Activated CD4-positive, alpha-beta T cell treated with anti-CD3 and anti-CD28 coated beads for 36 hours (primary cell): ENCODE measurements at places on chromosomes 6 and 20. TPM values are rescaled to one million over a fixed set of nuclear protein-coding genes. Genes with fewer than 3 reads are reported as not detected.

Gene SULF2
- not detected for total RNA-seq

Gene GGTLC1
- not detected for total RNA-seq

Gene LRRN4
- total RNA-seq = not detected

Gene PLAGL2
- total RNA-seq = 89.1 TPM

Gene DDX43
- 0.66 TPM for total RNA-seq

Gene PGK2
- not detected for total RNA-seq

GRCh38 chr20:59063358-59064213, 21.0 kb upstream of the PRELID3B start:
- no peaks in the 10 kb centered on the region for H3K4me1 ChIP-seq
- H3K4me3 ChIP-seq = no peak overlapping the region
- no peak overlapping the region for H3K27ac ChIP-seq
- H3K27me3 ChIP-seq = peaks cover 3% of the 10 kb centered on the region

DNA sequence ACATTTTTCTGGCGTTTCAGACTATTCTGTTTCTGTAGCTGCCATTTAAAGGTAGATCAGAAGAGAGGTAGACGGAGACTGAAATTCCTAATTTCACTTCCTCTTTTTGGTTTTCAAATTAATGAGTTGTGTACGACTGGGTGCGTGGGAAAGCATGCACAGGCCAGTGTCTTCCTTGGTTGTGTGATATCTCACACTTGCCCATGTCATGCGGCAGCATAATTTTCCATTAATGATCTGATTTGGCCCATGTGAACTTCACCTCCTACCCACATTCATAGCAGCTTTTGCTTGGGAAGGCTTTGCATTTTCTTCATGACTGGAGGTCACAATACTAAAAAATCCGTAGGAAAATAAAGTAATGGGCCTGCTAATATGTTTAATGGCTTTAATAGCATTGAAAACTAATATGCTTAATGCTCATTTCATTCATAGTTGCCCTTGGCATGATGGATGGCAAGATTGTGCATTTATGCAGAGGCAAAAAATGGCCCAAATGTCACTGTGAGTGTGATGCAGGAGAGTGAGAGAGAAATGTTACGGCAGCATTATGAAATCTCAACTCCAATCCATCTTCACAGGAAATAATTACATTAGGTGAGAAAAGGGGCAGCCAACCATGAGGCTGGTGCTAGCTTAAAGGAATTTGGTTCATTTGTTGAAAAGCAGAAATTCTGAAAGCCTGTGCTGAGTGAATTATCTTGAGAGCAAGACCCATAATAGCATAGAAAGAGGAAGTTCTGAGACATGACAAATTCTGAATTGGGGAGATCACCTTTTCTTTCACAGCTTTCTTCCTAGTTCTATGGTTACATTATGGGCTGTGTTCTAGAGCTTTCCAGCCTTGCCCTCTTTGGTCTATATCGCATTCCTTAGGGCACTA, 69.0 kb upstream of the UST start:
- no peaks in the 10 kb centered on the region for H3K36me3 ChIP-seq
- H3K27me3 ChIP-seq = peaks cover 18% of the 10 kb centered on the region
- no peak overlapping the region for H3K4me3 ChIP-seq
- DNase-seq = no peak
- no peaks in the 10 kb centered on the region for H3K4me1 ChIP-seq

- H3K27me3 ChIP-seq = no peaks in the 10 kb centered on the region
- no peak for DNase-seq
- H3K4me3 ChIP-seq = no peak overlapping the region
- no peaks in the 10 kb centered on the region for H3K36me3 ChIP-seq
- H3K4me1 ChIP-seq = peaks cover 11% of the 10 kb centered on the region
Observed at GRCh38 chr6:26224940-26225847, 138.0 kb downstream of the HFE start.

DNA sequence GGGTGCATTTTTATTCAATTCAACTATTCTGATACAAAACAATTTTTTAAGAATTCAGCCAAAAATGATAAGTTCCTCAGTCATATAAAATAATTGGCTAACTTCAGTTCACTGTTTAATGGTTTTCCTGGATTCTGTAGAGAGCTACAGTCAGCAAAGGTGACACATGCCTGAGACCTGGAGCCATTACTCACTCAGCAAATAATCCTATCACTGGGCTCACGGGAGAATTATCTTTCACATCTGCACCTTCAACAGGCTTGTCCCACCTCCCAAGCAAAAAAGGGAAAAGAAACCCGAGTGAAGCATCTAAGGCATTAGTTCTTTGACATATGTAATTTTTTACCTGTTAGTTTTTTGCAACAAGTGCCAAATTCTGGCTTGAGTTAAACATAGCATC, 34.9 kb upstream of the FOXA2 start:
- no peaks in the 10 kb centered on the region for H3K36me3 ChIP-seq
- no peak overlapping the region for H3K4me3 ChIP-seq
- DNase-seq = no peak
- no peak overlapping the region for H3K27ac ChIP-seq
- peaks cover 5% of the 10 kb centered on the region for H3K27me3 ChIP-seq

GRCh38 chr6:52574709-52575501, 2.0 kb downstream of the TRAM2 start:
- H3K36me3 ChIP-seq = no peaks in the 10 kb centered on the region
- peak overlapping the region; percentile 79 for H3K4me3 ChIP-seq
- peaks cover 43% of the 10 kb centered on the region for H3K4me1 ChIP-seq

GRCh38 chr6:21208796-21209186, 384.8 kb upstream of the SOX4 start:
- peaks cover 59% of the 10 kb centered on the region for H3K36me3 ChIP-seq
- no peak overlapping the region for H3K4me3 ChIP-seq
- H3K4me1 ChIP-seq = peaks cover 2% of the 10 kb centered on the region
- DNase-seq = no peak
- no peaks in the 10 kb centered on the region for H3K27me3 ChIP-seq

- peaks cover 49% of the 10 kb centered on the region for H3K36me3 ChIP-seq
- no peak overlapping the region for H3K4me3 ChIP-seq
- H3K4me1 ChIP-seq = peaks cover 83% of the 10 kb centered on the region
- peak overlapping the region; percentile 83 for H3K27ac ChIP-seq
Observed at GRCh38 chr6:139156551-139156950, 21.7 kb downstream of the HECA start.

- no peaks in the 10 kb centered on the region for H3K36me3 ChIP-seq
- no peak overlapping the region for H3K27ac ChIP-seq
- no peak overlapping the region for H3K4me3 ChIP-seq
- H3K27me3 ChIP-seq = no peaks in the 10 kb centered on the region
- DNase-seq = no peak
- no peaks in the 10 kb centered on the region for H3K4me1 ChIP-seq
Observed at GRCh38 chr6:122223251-122223650, 176.2 kb upstream of the HSF2 start.

- peak overlapping the region; percentile 62 for H3K4me3 ChIP-seq
- H3K36me3 ChIP-seq = peaks cover 7% of the 10 kb centered on the region
- no peak overlapping the region for H3K27ac ChIP-seq
- H3K27me3 ChIP-seq = peaks cover 34% of the 10 kb centered on the region
- DNase-seq = peak; percentile 82
- H3K4me1 ChIP-seq = peaks cover 12% of the 10 kb centered on the region
Observed at GRCh38 chr6:29792123-29793035, 35.2 kb upstream of the HLA-G start.

GRCh38 chr20:17437251-17437650, 93.9 kb downstream of the BFSP1 start:
- no peaks in the 10 kb centered on the region for H3K4me1 ChIP-seq
- H3K4me3 ChIP-seq = no peak overlapping the region
- DNase-seq = no peak
- H3K36me3 ChIP-seq = no peaks in the 10 kb centered on the region
- no peak overlapping the region for H3K27ac ChIP-seq
- peaks cover 10% of the 10 kb centered on the region for H3K27me3 ChIP-seq

DNA sequence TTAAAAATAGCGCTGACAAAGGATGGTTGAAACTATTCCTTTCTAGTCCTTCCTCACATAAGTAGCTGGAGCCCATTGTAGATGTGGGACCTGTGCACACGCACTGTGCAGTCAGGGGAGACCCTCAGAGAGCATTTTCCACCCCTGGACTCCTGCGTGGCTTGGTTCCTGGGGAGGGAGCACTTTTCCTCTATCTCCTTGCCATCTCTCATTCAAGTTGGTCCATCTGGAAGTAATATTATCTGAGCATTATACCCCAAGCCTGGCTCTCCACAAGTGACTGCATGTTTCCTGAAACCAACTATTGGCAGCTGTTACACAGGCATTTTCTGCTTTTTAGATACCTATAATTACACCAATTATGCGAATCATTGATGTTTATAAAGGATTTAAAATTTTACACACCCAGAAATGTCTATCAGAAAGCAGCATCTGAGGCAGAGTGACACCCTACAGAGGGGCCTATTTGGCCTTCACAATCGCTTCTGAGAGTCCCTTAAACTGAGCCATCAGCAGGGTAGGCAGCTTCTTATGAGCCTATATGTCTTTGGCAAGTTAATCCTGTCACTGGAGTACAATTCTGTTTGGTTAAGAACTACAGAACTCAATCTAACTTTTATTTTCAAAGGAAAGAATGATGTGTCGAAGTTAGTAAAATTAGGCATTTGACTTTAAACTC, 18.7 kb downstream of the SOX4 start:
- H3K4me3 ChIP-seq = no peak overlapping the region
- no peaks in the 10 kb centered on the region for H3K36me3 ChIP-seq
- no peak overlapping the region for H3K27ac ChIP-seq
- DNase-seq = no peak
- no peaks in the 10 kb centered on the region for H3K27me3 ChIP-seq

DNA sequence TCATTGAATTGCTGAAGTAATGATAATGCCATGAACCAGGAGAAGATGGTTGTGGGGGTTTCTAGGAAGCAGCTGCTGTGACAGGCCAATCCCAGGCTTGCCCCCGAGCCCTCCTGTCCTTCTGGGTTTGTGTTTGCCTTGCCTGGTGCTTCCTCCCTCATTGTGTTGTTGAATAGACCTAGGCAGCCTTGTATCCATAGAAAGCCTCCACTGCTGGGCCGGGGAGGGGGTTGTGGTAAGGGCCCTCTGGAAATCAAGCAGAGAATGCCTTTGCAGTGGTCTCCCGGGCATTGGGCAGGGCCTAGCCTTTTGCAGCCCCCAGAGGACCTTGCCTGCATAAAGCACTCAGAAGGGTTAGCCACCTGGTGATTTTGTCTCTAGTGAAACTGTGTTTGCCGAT, 69.3 kb downstream of the CDS2 start:
- no peak overlapping the region for H3K4me3 ChIP-seq
- peaks cover 18% of the 10 kb centered on the region for H3K4me1 ChIP-seq
- H3K27ac ChIP-seq = no peak overlapping the region

DNA sequence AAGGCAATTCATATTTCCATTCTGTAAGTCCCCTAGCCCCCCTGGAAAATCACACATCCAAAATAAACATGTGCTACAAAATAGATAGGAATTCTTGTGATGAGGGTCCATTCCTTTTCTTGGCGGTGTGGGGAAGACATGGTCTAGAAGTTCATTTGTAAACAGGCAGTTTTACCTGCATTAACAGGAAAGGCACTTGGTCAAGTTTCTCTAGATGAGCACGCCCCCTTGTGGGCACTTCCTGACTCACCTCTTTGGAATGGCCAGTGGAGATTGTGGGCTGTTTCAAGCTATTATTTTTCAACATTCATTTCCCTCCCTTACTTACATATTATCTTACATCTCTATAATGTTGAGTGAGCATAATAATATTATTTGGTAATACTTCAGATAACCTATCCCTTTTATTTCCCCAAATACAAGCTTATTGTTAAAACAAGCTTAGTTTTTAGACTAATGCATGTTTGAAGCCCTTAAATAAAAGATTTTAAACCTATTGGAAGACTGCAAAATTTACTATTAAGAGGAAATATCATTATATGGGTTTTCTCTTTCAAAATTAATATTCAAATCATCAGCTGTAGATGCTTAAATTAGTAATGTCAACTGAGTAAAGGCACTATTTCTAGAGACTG, 92.1 kb downstream of the TASP1 start:
- no peaks in the 10 kb centered on the region for H3K27me3 ChIP-seq
- H3K36me3 ChIP-seq = no peaks in the 10 kb centered on the region
- H3K4me3 ChIP-seq = no peak overlapping the region

- DNase-seq = no peak
- no peak overlapping the region for H3K27ac ChIP-seq
- no peak overlapping the region for H3K4me3 ChIP-seq
- peaks cover 13% of the 10 kb centered on the region for H3K4me1 ChIP-seq
- peaks cover 46% of the 10 kb centered on the region for H3K27me3 ChIP-seq
Observed at GRCh38 chr20:32053648-32054047, 1.6 kb downstream of the HCK start.

DNA sequence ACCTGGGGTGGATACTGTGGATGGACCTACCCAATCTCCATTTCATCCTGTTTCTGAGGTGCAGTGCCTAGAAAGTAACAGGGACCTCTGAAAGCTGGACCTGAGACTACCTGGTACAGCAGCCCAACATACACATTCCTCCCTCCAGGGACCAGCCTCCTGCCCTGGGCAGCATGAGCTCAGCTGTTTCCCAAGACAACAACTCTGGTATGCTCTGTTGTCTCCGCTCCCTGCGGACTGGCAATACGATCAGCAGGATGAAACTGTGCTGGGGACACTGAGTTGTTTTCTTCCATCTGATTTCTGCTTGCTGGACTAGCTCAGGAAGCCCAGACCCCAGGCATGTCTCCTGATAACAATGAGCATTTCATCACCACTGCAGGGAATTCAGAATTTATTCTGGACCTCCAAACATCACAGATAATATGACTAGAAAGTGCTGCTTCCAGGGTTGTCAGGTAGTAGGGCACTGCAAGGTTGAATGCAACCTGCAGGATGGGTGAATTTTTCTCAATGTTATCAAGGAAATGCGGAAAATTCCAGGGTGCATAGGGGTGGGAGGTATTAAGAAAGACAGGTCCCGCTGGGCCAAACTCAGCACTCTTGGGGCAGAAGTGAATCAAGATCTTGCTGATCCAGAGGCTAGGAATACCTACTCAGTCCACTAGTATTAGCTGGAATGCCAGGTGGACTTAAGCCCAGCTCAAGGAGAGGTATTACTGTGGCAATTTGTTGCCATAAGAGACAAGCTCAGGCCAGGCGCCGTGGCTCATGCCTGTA, 38.9 kb upstream of the SLC4A11 start:
- no peaks in the 10 kb centered on the region for H3K4me1 ChIP-seq
- H3K36me3 ChIP-seq = no peaks in the 10 kb centered on the region
- DNase-seq = no peak
- no peak overlapping the region for H3K4me3 ChIP-seq
- no peaks in the 10 kb centered on the region for H3K27me3 ChIP-seq
- H3K27ac ChIP-seq = no peak overlapping the region

GRCh38 chr6:27161115-27161514, 86.4 kb upstream of the PRSS16 start:
- no peaks in the 10 kb centered on the region for H3K27me3 ChIP-seq
- no peaks in the 10 kb centered on the region for H3K36me3 ChIP-seq
- H3K4me3 ChIP-seq = no peak overlapping the region

DNA sequence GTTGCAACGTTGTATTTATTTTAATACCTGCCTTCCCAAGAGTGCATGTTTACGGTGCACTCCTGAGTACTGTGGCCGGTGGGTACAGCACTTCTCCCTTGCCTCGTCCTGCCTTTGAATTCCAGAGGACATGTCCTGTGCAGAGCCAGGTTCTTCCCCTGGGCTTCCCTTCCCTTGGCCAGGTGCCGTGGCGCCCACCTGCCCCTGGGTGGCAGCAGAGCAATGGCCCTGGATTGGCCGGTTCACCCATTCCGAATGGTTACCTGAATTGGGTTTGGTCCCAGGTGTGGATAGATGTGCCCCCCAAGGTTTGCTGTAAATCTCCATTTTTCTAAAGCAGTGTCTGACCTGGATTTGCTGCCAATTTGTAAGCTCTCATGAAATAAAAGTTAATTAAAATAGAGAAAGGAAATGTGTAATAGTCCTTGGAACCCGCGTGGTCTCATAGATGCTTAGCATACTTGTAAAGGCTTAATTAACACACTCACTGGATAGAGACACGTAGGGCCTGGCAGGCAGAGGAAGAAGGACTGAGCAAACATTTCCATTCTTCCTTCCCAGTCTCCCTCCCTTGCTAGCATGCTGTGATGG, 40.6 kb downstream of the DTD1 start:
- H3K4me3 ChIP-seq = no peak overlapping the region
- peak; percentile 30 for DNase-seq
- peaks cover 23% of the 10 kb centered on the region for H3K36me3 ChIP-seq
- H3K4me1 ChIP-seq = no peaks in the 10 kb centered on the region
- no peak overlapping the region for H3K27ac ChIP-seq
- H3K27me3 ChIP-seq = no peaks in the 10 kb centered on the region
